AG04450 (cell line): ENCODE measurements at places on chromosomes 7 and 10.

DNA sequence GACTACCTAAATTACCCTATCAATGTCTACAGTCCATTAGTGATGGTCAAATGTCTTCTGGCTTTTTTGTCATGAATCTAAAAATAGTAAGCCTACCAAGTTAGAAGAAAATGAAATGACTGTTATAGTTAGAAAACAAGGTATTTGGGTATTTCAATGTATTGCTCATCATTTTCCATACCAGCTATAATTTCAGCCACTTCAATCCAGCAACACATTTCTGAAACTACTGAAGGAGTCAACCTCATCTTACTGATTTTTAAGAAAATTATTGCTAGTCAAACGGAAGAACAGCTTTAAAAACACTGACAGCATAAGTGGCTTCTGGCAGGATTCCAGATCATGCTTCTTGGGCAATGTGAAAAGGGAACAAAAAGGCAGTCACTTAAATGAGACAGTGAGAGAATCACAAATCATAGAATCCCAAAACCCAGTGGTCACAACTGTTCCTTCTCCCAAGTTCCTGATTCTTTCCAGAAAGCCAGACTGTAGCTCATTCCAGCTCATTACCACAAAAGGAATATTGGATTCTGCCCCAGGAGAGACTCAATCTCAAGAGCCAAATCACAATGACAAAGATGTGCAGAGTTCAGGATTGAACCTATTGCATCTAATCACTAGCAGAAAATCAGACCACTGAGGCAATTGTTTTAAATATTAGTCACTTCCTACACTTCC, 61.2 kb upstream of the LRRN3 start:
- DNase-seq: no peak

GRCh38 chr7:44569959-44570358, 3.7 kb downstream of the DDX56 start:
- no peak for DNase-seq

DNA sequence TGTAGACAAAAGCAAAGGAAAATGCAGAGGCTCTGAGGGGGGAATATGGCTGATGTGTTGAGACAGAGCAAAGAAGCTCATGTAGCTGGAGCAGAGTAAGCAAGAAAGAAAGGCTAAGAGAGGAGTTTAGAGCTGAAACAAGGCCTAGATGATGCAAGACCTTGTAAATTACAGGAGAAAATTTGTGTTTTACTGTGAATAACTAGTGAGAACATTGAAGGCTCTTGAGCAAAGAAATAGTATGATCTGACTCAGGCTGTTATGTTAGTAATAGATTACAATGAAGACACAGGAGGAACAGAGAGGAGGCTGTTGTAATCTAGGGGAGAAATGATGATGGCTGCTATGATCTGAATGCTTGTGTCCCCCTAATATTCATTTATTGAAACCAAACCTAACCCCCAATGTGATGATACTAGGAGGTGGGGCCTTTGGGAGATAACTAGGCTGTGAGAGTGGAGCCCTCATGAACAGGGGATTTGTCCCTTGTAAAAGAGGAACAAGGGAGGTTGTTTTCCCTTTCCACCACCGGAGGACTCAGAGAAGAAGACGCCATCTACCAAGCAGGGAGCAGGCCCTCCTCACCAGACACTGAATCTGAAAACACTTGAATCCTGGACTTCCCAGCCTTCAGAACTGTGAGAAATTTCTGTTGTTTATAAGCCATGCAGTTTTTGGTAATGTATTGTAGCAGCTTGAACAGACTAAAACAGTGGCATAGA, 394.9 kb downstream of the HTR7 start:
- DNase-seq: no peak

DNA sequence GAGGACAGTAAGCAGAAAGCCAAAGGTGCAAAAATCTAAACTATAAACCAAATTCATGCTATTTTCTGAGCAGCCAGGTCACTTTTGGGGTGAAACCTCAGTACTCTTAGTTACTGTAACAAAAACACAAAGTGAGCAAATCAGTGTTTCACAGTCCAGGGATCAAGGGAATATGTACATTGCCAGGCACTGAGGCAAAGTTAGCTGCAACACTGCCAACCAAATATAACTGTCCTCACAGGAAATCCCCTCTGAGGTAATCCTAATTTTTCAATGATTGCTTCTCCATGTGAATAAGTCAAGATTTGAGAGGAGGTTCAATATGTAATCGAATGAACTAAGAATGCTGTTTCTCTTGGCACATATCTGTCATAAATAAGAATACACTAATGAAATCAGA, 229.7 kb downstream of the TSPAN12 start:
- no peak for DNase-seq

DNA sequence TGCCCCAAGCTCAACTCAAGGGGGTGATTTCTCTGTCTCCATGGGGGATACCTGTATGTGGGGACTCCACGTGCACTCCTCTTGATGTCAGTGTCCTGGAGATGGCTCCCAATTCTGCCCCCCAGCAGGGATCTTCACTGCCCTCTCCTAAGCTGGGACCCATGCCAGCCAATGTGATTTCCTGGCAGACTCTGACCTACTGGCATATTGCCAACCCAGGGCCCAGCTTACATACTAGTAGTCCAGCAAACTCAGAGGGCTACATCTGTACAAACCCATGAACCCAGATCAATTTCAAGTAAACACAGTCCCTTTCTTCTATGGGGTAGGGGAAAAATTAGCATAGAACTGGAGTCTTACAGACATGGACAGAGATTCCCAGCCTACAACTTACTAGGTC, 26.2 kb upstream of the BMPR1A start:
- no peak for DNase-seq

DNA sequence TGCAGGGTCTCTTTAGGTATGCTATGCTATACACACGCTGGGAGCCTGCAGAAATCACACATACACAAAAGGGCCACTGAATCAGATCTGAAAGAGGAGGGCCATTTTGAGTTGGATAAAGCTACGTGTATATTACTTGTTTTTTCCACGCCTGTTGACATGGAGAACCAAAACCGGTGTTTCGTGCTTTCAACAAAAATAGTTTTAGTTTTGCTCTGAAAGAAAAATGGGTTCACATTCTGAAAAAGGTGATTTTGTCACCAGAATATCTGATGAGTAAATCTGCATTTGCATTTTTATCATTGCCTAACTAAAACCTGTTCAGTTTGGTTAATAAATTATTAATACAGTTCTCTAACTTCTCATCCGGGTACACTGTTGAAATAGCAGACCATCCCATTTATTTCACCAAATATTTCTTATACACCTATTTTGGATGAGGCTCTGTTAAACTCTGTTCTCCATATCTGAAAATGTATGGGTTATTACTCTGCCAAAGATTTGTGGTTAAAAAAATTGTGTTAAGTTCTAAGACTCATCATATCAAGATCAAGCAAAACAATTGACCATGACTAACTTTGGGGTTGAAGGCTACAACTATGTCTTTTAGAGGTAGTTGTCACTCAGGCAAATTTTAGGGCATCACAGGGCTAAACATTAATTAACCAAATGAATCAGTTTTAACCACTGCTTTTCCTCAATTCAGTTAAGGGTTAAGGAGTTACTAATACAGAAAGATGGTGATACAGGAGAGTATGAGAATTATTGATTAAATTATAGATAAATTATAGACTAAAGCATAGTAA, 101.2 kb upstream of the RPA3 start:
- DNase-seq: no peak

GRCh38 chr7:34091321-34091917, 186.1 kb downstream of the BMPER start:
- DNase-seq: peak; percentile 18

- DNase-seq: no peak
Measured at GRCh38 chr10:127449490-127449889, 99.6 kb upstream of the NPS start.

- no peak for DNase-seq
Measured at GRCh38 chr7:38702002-38702535, 70.9 kb upstream of the AMPH start.

DNA sequence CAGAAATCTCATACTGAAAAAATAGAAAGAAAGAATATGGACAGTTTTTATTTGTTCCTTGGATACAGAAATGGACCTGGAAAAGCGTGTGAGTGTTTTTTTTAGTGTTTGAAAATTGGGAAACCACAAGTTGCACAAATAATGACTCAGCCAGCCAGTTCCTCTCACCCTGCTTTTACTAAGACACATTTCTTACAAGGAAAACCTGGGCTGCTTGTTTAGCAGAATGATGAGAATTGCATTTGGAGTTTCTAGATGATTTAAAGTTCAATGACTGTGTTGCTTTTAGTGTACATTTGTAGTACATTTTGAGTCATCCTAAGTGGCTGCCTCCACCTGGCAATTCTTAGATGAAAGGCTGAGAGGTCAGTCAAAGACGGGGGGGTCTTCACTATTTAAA, 218.7 kb downstream of the ABCA13 start:
- DNase-seq: peak; percentile 16

GRCh38 chr10:114311023-114311422, 72.0 kb downstream of the VWA2 start:
- no peak for DNase-seq

GRCh38 chr7:44769376-44769775, 20.7 kb downstream of the ZMIZ2 start:
- no peak for DNase-seq

DNA sequence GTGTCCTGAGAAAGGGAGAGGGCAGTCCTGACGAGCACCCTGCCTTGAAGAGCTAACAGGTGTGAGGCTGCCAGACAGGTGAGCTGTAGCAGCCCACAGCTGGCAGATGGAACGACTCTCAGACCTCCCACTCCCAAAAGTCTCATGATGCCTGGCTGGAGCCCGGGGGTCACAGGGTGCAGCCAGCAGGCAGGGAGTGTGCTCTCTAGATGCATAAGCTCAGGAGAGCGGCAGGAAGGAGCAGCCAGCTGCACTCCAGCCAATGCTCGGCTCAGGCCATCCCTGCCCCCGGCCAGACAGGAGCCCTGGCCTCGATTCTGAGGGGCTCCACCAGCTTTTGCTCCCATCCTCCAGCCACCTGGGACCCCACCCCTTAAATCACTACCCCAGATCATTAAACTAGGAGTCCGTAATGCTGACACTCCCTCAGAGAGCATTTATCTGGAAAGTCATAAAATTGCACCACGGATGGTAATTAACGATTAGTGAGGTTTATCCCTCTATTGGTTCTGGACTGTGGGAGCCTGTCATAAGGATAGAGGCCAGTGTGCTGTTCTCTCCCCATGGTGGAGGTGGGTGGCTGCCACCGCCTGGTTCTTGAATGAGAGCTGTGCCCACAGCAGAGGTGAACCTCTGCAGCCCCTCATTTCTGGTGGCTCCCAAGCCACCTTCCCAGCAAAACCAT, 63.5 kb upstream of the ZMIZ1 start:
- no peak for DNase-seq

DNA sequence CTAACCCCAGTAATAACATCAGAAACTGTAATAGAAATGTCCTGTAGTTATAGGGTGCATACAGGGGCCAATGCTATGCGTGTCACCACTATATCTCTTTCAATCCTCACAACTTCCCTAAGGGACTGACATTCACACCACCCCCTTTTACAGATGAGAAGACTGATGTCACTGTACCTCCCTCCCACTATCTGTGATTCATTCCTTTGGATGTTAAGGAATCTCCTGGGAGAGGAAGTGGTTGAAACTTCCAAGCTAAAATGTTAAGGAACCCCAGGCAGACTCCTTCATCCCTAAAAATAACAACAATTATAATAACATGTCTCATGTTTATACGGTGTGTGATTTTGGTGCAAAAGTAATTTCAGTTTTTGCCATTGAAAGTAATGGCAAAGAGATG, 5.4 kb downstream of the COL13A1 start:
- peak; percentile 41 for DNase-seq

GRCh38 chr7:86643561-86644281, at the start of gene GRM3:
Gene GRM3, plus strand, starts transcription at chr7:86643909. Its CDS starts 121,237 bp downstream, at chr7:86765146.
- DNase-seq: no peak

DNA sequence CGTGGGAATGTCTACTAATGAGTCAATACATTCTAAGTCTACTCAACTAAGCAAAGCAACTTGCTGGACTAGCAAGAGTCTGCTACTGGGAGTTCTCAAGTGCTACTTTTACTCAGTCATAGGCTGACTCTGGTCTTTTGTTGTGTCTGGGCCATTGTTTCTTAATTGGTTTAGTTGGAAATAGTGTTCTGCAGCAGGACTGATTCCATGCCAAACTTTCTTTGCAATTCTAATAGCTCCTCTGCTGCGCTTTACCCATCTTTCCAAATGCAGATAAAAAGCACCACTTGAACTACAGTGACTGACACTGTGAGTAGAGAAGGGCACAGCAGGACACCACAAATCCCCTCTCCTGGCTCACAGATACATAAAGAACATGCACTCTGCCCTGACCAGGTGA, 125.7 kb downstream of the CD36 start:
- no peak for DNase-seq

DNA sequence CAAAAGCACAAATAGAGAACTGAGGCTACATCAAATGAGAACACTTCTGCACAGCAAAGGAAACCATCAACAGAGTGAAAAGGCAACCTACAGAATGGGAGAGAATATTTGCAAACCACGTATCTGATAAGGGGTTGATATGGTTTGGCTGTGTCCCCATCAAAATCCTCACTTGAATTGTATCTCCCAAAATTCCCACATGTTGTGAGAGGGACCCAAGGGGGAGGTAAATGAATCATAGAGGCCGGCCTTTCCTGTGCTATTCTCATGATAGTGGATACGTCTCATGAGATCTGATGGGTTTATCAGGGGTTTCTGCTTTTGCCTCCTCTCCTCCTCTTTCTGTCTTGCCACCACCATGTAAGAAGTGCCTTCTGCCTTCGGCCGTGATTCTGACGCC, 120.6 kb upstream of the FRMD4A start:
- DNase-seq: no peak

DNA sequence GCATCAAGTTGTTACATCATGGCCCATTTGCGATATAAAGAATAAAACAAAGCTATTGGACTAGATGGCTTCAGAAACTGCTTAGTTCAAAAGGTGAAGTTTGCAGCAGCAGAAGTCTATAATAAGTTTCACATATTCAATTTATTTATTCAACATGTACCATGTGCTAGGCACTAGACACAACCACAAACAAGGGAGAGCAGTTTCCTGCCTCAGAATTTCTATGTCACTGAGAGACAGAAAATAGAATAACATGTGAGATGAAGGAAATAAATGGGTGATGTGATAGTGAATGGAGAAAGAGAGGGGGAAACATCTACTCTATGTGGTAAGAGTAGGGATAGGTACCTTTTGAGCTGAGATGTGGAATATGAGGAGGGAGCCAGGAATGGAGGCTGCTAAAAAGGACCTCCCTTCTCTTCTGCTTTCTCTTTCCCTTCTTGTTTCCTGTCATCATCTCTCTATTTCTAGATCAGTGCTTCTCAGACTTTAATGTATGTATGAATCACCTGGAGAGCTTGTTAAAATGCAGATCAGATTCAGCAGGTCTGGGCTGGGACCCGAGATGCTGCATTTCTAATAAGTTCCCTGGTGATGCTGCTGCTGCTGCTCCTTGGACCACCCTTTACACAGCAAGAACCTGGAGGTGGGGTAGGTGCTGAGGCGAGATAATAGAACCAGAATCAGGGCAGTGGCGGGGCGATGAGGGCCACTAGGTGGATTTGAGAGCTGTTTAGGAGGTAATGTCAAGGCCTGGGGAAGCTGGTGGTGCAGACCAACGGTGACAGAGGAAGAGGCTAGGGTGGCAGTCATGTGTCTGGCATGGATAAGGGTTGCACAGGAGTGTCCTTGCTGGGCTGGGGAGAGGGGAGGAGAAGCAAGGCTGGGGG, 13.7 kb upstream of the INMT start:
- DNase-seq: no peak

GRCh38 chr10:12980102-12980661, 21.3 kb downstream of the CCDC3 start:
- no peak for DNase-seq

- no peak for DNase-seq
Measured at GRCh38 chr10:66349076-66349475, 576.8 kb upstream of the LRRTM3 start.
